Mesenchymal stem cell (in vitro differentiated cells and primary cell): ENCODE measurements at places on chromosomes 11 and 22.

- no peak for DNase-seq
Observed at GRCh38 chr11:86687185-86687778, 14.9 kb upstream of the ME3 start.

DNA sequence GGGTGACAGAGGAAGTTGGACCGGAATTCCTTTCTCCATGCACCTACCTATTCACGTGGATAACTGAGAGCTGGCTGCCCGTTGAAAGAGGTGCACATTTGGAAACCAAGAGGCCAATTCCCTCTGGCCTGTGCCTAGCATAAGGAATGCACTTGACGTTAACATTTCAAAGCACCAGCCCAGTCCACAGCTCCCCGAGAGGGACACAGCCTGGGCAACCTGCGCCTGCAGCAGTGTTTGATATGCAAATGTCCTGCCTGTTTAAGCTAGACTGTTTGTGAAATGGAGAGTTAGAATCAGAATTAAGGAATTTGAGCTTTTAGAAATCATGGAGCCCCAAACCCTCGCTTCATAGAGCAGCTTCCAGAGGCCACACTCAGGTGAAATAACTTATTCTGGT is 126.1 kb downstream of the DSCAML1 start:
- no peak for DNase-seq

GRCh38 chr11:134480136-134480712 is 68.2 kb upstream of the B3GAT1 start:
- no peak for DNase-seq

- DNase-seq = no peak
Observed at GRCh38 chr11:67269401-67270255, 3.4 kb downstream of the GRK2 start.

DNA sequence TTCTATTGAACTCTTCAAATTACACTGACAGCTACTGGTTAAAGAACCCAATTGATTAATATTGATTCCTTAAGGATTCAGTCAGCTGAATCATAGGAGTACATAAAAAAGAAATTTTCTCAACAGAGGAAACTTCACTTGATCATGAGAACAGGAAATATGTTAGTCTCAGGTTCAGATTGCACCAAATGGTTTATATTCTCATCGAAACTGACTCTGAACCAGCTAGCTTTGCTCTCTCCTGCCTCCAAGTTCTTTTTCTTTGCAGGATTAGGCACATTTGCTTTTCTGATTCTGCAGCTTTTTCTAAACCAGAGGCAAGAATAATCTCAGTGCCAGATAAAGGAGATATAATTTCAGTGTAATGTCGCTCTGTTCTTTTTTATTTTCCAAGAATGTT is 33.2 kb upstream of the CTSC start:
- no peak for DNase-seq

GRCh38 chr11:133679896-133680295 is 147.6 kb upstream of the OPCML start:
- DNase-seq = no peak

DNA sequence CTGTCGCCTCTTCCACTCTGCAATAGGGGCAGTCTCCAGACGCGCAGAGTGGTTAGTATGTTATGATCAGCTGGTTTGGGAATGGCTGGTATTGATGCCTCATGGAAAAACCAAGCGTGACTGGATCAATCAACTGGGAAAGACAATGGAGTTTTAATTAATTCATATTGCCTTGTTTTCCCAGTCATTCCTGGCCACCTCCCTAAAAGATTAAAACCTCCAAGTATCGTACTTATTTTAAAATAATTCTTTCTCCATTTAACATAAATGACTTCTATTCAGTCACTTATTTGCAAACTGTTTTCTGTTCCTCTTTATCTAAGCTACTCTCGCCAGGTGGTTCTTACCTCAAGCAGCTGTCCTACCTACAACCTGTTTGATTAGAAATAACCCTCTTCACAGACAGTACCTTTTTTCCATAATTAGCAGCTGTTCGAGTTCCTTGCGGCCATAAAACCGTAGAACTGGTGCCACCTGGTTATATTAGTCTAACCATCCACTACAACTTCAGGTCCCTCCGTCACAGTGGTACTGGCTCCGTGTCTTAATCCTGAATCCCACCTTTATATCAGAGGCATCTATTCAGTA is 898 bp downstream of the ZNF215 start:
- no peak for DNase-seq

DNA sequence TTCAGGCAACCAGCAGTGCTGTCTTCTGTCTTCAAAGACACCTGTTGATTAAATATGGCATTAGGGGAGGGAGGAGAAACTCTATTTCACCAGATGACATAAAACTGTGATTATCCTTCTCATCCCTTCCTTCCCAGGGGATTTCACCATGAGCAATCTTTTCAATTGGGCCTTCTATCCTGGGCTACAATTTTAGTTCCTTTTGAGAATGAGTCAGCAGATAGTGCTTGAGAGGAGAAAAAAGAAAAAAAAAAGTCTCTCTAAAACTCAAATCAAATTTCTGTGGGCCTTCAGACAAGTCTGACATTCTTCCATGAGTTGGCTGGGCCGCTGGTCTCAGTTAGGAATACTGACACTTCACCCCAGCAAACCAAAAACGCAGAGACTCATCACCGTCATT is 7.2 kb downstream of the FLI1 start:
- DNase-seq = peak; percentile 61

- DNase-seq = no peak
Observed at GRCh38 chr11:1342946-1343345, 33.5 kb upstream of the TOLLIP start.
